Stimulated activated CD8-positive, alpha-beta memory T cell treated with anti-CD3 and anti-CD28 coated beads, Interleukin-4, amount 100 ng/mL, for 1 hour (primary cell): ENCODE measurements at places on chromosomes 4 and X.

GRCh38 chrX:39322496-39322895 lies 521.2 kb downstream of the MID1IP1 start:
- no peak for DNase-seq

DNA sequence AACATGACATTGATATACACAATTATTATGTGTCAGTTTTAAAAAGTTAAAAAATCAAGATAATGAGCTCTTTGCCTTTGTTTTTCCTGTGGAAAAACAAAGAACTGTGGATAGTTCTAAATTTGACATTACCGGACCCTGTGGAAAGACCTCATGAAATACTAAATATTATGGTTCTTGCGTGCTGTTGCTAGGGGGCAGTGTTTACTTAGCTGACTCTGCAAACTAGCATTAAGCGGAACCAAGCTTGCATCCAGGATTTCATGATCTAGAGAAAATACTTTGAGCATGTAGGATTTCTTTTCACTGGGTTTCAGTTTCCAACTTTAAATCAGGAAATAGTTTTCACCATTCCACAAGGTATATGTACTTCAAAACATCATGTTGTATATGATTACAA lies 33.6 kb downstream of the CLCN4 start:
- no peak for DNase-seq

GRCh38 chr4:68375667-68376559 lies 26.0 kb upstream of the YTHDC1 start:
- DNase-seq, result peak; percentile 18

DNA sequence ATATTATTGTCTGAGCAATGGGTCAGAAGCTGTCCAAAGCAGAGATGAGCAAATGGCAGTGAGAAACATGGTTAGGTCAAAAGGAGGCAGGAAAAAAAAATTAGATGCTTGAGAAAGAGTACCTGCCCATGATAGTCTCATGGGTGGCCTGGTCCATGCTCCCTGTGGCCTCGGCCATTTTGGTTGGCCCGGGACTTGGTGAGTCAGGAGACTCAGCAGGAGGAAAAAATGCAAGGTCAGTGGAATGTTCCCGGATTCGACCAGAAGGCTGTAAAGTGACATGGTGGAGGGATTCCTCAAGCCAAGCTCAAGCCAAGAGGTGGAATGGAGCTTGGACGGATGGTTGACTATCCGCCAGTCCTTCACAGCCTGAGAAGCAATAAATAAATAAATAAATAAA lies 236.7 kb downstream of the ASMT start:
- DNase-seq, result no peak

DNA sequence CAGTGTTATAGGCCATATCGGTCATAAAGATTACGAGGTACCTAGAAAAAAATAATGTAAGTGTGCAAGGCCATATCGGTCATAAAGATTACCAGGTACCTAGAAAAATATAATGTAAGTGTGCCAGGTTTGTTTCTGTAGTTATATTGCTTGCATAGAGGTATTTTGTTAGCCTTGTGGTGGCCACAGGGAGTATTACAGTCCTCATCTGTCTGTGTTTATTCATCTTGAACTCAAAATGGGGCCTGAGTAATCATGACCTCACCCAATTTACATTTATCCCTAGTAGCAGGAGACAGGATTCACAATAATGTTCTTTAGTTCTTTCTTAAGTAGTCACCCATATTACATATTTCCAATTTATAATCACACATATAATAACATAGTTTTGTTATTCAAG lies 459.7 kb downstream of the MID1IP1 start:
- no peak for DNase-seq

DNA sequence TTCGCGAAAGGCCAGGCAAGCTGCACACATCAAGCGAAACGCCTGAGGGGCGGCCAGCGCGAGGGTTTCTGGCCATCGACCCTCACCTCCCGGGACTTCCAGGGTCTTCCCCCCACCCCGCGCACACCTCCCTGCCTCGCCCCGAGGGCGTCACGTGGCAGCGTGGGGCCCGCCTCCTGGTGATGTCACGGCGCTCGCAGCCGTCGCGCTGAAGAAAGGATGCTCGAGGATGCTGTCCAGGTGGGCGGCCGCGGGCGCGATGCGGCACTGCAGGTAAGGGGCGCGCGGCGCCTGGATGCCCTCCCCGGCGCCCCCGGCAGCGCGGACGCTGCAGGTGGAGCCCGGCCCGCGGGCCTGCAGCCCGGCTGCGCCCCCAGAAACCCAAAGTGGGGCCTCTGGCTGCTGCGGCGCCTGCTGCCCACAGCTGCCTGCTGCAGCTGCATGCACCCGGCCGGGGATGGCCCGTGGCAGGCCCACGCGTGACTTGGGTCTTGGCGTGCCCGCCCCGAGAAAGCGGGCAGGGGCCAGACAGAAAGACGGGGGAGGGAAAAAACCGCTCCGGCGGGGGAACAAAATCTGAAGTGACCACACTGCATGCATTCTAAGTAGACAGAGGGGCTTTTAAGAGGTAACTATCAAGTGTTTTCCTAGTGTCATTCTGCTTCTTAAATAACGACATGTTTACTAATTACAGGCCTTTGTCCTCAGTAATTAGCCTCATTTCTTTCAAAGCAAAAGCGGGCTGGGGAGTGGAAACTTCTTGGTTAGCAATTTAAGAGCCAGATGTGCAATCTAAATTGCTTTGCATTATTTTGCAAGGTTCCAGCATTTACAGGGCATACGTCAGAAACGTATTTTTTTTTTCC lies 1.7 kb downstream of the CLCN4 start:
- DNase-seq, result no peak

- no peak for DNase-seq
Measured at GRCh38 chrX:129706400-129707072, 32.2 kb upstream of the XPNPEP2 start.

GRCh38 chrX:123172869-123173268 lies 11.2 kb upstream of the GRIA3 start:
- no peak for DNase-seq

GRCh38 chrX:65609237-65609636 lies 58.2 kb upstream of the MSN start:
- no peak for DNase-seq
